Astrocyte (in vitro differentiated cells and primary cell): ENCODE measurements at places on chromosomes 6 and 20.

DNA sequence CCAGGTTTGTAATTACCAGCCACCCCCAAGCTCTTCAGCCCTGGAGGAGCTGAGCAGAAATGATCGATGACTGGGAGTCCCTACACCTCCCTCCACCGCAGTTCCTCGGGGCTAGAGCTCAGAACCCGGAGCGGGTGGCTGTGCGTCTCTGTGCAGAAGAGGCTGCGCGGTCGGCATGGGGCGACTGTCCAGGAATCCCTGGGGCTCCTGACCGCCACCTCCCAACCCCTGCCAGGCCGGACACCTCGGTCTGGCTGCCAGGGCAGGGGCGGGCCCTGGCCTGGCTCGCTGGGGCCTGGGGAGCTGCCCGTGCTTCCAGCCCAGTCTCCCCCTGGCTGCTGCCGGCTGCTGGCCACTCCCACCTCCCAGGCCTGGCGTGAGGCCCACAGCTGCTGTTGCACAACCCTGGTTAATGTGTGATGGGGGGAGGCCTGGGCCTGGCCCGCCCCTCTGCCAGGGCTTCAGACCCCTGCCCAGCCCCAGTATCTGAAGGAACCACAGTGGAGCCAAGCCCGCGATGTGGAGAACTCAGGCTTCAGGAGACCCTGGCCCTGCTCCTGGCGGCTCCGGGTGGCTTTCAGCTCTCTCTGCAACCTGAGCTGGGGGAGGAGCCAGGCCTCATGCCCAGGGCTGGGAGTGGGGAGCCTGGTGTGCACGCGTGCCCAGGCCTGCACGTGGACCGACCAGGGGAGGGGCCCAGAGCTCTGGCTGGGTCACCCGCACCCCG lies 1.2 kb downstream of the SLC2A4RG start:
- peak overlapping the region; percentile 65 for H3K27ac ChIP-seq
- peaks cover 15% of the 10 kb centered on the region for H3K4me1 ChIP-seq
- peak overlapping the region; percentile 74 for H3K4me3 ChIP-seq
- DNase-seq: peak; percentile 72

DNA sequence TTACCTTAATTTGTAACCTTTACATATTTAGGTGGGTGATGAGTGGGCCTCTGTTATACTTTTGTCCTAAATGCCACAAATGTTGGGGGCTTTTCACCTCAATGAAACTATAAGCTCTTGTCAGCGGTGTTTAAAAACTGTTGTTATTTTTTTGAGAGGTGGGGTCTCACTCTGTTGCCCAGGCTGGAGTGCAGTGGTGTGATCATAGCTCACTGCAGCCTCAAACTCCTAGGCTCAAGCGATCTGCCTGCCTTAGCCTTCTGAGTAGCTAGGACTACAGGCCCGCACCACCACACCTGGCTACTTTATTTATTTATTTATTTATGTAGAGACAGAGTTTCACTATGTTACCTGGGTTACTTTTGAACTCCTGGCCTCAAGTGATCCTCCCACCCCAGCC lies 66.7 kb downstream of the ZDHHC14 start:
- peaks cover 3% of the 10 kb centered on the region for H3K4me1 ChIP-seq
- no peaks in the 10 kb centered on the region for H3K36me3 ChIP-seq
- no peaks in the 10 kb centered on the region for H3K27me3 ChIP-seq
- no peak overlapping the region for H3K4me3 ChIP-seq
- no peak overlapping the region for H3K27ac ChIP-seq

GRCh38 chr20:5072756-5073659 lies 46.8 kb downstream of the PCNA start:
- H3K4me1 ChIP-seq: peaks cover 8% of the 10 kb centered on the region
- no peaks in the 10 kb centered on the region for H3K36me3 ChIP-seq
- DNase-seq: peak; percentile 45

DNA sequence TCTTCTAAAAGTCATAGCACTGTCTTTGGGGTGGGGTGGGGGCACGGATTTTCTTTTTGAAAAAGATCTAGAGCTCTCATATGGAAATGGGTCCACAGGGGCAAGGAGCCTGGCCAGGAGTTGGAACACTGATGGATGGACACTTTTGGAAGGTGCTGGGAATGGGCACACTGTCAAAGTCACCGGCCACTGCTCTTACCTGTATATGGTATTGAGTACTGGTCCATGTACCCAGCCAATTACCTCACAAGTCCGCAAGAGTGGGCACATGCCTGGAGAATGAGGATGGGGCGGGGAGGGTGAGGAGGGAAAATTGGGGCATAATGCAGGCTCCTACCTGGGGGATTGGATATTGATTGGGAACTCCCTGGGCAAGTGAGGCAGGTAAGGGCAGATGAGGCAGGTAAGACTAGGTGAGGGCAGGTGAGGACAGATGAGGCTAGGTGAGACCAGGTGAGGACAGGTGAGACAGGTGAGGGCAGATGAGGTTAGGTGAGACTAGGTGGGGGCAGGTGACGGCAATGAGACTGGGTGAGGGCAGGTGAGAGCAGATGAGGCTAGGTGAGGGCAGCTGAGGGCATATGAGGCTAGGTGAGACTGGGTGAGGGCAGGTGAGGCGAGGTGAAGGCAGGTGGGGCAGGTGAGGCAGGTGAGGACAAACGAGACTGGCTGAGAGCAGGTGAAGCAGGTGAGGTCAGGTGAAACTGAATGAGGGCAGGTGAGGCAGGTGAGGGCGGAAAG lies 167.9 kb downstream of the NRN1 start:
- DNase-seq: no peak
- H3K36me3 ChIP-seq: no peaks in the 10 kb centered on the region
- H3K4me3 ChIP-seq: no peak overlapping the region
- no peak overlapping the region for H3K27ac ChIP-seq
- H3K27me3 ChIP-seq: peaks cover 2% of the 10 kb centered on the region

- peak overlapping the region; percentile 78 for H3K27ac ChIP-seq
- DNase-seq: peak; percentile 45
- H3K4me1 ChIP-seq: peaks cover 31% of the 10 kb centered on the region
- H3K27me3 ChIP-seq: no peaks in the 10 kb centered on the region
- no peak overlapping the region for H3K4me3 ChIP-seq
These were observed 113.1 kb upstream of the ZNF217 start for GRCh38 chr20:53706466-53707370.

GRCh38 chr6:35185971-35186370 lies 27.8 kb upstream of the SCUBE3 start:
- H3K27ac ChIP-seq: no peak overlapping the region
- peaks cover 25% of the 10 kb centered on the region for H3K4me1 ChIP-seq
- no peaks in the 10 kb centered on the region for H3K27me3 ChIP-seq
- no peak for DNase-seq
- no peak overlapping the region for H3K4me3 ChIP-seq

DNA sequence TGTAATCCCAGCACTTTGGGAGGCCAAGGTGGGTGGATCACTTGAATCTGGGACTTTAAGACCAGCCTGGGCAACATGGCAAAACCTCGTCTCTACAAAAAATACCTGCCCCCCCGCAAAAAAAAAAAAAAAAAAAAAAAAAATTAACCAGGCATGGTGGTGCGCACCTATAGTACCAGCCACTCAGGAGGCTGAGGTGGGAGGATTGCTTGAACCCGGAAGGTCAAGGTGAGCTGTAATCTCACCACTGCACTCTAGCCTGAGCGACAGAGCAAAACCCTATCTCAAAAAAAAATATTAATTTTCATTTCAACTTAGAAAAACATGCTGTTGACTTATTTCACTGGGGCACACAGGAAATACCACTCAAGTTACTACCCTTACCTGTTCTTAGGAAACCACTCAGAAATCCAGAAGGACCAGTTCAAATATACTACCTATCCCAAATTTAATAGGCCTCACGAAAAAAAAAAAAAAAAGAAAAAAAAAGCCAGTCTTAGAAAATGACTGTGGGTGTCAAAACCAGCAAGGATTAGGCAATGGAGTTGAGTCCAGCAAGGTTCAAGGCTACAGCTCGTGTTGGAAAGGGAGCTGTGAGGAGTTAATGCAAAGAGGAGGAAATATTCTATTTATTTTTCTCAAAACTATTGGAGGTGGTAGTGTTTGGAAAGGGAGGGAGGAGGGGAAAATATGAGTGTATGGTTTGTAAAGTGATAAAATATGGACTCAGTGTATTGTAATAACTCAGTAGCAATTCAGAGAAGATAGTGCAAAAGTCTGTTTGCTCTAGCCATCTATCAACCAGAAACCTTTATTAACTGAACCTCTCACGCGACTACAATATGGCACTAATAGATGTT lies 33.9 kb upstream of the PIM1 start:
- H3K4me1 ChIP-seq: peaks cover 54% of the 10 kb centered on the region
- peak overlapping the region; percentile 98 for H3K27ac ChIP-seq
- no peak overlapping the region for H3K4me3 ChIP-seq
- no peaks in the 10 kb centered on the region for H3K27me3 ChIP-seq

GRCh38 chr6:57017069-57017468 lies 29.4 kb upstream of the KIAA1586 start:
- H3K4me1 ChIP-seq: peaks cover 9% of the 10 kb centered on the region
- H3K27ac ChIP-seq: no peak overlapping the region
- no peak overlapping the region for H3K4me3 ChIP-seq
- H3K27me3 ChIP-seq: no peaks in the 10 kb centered on the region
